Stimulated activated CD8-positive, alpha-beta memory T cell treated with anti-CD3 and anti-CD28 coated beads, Interleukin-4, amount 100 ng/mL, for 4 hours (primary cell): ENCODE measurements at places on chromosomes 16 and 17.
A peak's percentile ranks its signal among the peaks of the same experiment; 100 is the strongest.

GRCh38 chr17:38797158-38797490, 2.2 kb downstream of the PIP4K2B start:
- no peak for DNase-seq

- no peak for DNase-seq
Measured at GRCh38 chr17:78271419-78272170, 40.2 kb downstream of the TMEM235 start.

DNA sequence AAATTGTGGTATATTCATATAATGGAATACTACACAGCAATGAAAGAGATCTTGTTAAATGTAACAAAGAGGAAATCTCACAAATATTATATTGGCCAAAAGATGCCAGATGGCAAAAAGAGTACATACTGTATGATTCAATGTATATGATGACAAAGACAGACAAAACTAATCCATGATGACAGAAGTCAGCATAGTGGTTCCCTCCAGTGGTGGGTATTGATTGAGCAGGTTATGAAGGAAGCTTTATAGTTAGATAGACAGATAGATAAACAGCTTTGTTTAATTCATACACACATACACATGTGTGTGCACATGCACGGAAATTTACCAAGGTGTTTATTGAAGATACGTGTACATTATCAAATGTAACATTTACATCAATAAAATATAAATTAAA, 74.4 kb upstream of the SMIM36 start:
- DNase-seq = no peak

DNA sequence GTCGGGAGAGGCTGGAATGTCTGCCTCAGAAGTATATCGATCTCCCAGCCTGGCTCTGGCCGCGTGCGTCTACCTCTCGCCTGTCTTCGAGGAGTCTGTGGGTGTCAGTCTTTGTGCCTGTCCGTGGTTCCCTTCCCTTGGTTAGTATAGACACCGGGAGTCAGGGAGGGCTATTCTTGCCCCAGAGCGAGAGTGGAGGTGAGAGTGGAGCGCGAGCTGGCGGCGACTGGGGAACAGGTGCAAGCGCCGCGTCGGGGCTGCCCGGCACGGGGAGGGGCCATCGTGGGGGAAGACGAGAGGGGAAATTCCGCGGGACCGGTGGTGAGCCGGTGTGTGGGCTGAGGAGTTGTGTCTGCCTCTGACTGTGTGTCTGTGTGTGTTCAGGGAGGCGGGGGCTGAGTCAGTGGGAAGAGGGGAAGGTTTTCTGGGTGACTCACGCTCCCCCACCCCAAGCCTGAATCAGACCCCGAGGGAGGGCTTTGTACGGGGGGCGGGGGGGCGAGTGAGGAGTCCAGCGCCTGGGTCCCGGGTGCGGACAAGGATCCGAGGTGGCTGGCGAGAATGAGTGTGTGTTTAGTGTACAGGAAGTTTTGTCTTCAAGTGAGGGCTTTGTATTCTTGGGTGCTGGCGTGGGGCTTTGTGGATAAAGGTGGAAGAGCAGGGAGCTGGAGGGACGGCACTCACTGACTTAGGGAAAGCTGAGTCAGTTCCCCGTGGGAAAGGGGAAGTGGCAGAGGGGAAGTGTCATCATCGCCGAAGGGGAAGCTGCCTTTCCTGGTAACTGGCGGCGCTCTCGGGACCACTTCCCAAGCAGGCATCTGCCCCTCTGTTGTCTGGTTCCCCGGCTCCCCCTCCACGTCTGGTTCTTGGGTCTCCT, 8.6 kb downstream of the KDM6B start:
- DNase-seq = peak; percentile 95

GRCh38 chr16:4679156-4679849, 14.1 kb upstream of the NUDT16L1 start:
- DNase-seq = no peak

GRCh38 chr16:3248596-3248995, 7.8 kb downstream of the MEFV start:
- no peak for DNase-seq

DNA sequence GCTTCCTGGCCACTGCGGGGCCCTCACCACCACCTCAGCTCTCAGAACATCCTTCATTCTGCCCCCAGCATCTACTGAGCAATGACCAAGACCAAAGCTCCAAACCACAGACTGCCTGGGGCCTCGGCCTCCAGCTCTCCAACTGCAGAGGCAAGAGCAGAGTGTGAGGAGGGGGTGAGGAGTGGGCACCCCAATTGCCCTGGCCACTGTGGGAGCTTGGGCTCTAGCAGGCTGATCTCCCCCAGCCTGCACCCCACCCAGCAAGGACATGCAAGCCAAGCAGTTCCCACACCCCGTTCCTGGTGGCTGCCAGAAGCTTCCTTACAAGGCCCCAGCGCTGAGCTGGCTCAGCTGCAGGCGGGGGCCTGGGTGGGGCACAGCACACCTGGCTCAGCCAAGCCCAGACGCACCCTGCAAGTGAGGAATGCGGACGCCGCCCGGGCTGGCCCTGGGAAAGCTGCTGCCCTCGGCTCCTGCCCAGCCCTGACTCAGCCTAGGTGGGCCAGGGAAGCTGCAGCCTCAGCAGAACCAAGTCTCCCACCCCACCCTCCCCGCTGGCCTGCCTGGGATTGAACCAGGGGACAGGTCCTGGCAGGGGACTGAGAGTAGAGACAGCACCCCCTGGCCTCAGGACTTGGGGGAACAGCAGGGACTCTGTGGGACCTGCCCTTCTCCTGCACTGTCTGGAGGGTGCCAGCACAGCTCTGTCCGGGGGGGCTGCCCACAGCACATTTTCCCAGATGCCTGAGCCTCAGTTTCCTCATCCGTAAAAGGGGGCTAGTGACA, 29.7 kb upstream of the KRT17 start:
- no peak for DNase-seq

DNA sequence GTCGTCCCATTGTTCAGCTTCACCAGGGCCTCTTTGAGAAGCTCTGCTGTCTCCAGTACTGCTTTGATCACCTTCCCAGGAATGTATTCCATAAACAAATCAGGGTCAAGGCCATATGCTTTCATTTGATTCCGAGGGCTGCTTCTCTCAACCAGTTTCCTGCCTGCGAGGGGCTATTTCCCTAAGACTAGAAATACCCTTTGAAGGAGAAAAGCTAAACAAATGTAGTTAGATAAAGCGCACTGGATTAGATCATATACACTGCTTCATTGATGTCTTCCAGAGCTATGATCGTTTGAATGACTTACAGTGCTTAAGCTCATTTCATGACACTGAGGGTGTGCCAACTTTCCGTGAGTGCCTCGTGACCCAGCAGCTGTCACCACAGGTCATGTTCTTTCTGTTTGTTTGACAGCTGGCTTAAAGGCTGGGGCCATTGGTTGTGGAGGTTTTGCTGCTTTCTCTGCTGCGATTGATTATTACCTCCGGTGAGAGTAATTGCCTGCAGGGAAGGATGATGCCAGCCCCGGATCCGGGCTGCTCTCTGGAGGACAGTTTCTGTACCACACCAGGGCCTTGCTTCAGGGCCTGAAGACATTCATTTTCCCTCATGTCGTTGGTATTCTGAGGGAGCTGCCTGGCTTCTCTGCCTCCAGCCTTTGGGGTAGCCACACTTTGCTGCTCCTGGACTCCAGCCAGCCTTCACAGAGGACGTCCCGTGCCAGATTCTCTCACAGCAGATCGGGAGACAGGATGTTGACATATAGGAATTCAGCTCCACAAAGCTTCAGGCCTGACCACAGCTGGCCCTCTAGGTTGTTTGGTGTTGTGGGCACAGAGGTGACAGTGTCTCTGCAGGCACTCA, 3.9 kb downstream of the TIMM22 start:
- DNase-seq = no peak

DNA sequence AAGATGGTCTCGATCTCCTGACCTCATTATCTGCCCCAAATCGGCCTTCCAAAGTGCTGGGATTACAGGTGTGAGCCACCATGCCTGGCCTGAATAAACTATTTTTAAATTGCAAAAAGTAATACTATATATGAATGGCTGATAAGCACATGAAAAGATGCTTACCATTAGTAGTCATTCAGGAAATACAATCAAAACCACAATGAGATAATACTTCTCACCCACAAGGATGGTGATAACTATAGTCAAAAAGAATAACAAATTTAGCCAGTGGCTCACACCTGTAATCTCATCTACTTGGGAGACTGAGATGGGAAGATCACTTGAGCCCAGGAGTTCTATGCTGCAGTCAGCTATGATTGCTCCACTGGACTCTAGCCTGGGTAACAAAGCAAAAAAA, 2.4 kb upstream of the TACO1 start:
- DNase-seq = no peak

DNA sequence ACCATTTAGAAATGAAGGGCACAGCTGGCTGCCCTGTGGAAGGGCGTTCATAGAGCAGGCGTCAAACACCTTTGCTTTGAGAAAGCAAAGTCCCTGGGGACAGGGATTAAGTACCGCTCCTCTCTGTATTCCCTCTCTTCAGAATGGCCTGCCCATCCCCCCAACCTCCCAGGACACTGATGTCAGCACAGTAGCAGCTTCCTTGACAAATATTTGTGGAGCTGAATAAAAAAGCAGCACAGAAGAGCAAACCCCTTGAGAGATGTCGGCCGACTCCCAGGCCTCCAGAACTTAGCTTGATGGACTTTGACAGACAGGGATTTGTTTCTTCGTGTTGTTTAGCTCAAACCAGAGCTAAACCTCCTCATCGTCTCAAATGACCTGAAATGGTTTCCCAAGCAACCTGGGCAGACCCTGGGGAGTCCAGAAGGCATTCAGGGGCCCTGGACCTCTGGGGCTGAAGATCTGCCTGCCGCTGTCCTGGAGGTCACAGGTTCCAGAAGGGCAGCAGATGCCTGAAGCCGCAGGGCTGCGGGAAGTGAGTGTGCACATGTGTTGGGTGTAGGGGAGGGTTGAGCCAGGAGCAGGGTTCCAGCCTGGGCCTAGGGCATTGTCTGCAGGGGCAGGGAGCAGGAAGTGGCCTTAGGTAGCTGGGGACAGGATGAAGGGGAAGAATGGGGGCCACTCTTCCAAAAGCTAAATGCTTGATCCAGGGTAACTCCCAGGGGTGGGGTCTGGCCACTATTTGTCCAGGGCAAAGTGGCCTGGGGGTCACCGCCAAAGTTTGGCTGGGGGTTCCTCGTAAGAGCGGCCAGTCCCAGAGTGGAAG, 42.3 kb upstream of the NKD1 start:
- no peak for DNase-seq

GRCh38 chr16:86509759-86510464, 415 bp upstream of the FOXF1 start:
- no peak for DNase-seq

- no peak for DNase-seq
Measured at GRCh38 chr17:30414486-30414885, 35.8 kb downstream of the CPD start.

GRCh38 chr17:47802341-47803022, 19.1 kb downstream of the OSBPL7 start:
- DNase-seq = peak; percentile 25

GRCh38 chr16:68072038-68072695, 13.0 kb upstream of the NFATC3 start:
- no peak for DNase-seq

DNA sequence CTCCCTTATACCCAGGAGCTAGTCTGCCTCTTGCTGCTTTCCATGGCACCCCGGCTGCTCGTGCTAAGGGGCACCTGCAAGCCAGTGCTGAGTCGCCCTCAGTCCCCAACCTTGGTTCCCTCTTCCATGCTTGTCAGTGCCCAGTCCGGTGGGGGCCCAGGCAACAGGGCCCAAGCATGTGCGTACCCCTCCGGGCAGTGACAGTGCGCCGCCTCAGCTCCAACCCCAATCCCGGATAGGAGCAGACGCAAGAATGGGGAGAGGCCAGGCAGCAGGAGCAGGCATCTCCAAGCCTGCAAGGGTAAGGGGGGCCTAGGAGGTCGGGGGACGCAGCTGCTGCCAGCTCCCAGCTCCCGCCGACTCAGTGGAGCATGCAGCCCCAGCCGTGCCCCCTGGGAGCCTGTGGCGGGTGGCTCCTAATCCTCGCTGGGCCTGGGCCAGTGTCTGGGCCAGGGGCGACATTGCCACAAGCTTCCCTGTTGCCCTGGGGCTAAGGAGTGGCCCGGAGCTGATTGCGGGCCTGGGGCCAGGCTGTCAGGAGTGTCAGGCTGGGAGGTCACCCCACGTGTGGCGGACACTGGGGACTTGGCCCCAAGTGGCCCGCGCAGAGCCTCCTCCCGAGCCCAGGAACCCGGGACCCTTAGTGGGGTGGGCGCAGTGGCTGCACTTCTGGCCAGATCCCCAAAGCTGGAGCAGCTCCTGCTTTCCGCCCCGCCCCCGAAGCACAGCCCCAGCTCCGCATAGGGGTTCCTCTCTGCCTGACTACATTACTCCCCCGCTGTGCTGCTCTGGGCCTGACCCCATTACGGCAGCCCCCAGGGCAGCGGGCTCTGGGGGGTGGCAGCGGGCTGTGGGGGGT, 9.8 kb downstream of the CPD start:
- no peak for DNase-seq

GRCh38 chr16:80984124-80984892, 22.4 kb downstream of the CMC2 start:
- DNase-seq = no peak

DNA sequence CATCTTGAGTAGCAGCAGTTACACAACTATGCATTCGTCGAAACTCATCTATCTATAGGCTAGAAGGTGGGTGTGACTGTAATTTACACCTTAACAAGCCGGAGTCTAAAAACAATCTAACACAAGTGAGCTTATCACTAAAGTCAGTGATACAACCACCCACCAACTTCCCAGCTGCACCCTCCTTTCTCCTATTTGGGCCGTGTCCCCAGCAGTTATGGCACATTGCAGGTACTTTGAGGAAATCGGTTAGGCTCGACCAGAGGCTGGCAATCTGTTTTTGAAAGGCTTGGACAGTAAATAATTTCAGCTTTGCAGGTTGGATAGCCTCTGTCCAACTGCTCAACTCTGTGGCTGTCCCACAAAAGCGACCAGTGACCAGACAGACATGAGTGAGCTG, 26.0 kb downstream of the USP22 start:
- DNase-seq = no peak

DNA sequence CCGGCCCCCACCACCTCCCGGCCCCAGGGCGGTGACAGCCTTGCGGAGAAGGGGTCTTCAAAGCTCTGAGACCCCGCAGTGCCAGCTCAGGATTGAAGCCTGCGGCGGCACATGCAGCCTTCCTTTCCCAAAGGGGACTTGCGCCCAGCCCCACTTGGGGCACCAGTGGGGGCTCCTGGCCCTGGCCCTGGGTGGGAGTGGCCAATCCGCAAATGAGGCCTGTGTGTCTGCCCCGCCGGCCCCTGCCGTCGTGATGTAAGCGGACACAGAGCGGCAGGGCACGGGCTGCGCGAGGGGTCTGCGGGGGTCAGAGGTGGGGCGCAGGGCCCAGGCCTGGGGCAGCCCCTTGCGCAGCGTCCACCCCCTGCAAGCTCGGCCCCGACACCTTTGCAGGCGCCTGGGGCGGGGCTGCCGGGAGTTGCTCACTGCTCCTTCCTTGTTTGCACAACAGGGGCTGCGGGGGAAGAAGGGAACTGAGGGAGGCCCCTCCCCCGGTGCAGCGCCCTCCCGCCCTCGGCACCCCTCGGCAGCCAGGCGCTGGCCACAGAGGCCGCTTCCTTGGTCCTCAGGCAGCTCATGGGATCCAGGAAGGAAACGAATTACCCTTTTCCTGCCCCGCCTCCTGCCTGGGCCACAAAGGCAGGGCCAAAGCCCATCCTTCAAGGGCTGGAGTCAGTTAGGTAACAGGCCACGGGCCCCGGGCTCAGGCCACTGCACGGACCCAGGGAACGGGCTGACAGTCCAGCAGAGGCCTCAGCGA, 2.9 kb downstream of the SLC16A3 start:
- no peak for DNase-seq

GRCh38 chr17:51805765-51806164, 352.7 kb downstream of the CA10 start:
- DNase-seq = no peak
